ENCODE measurements at places on chromosomes 2 and 18.
A peak's percentile ranks its signal among the peaks of the same experiment; 100 is the strongest.

DNA sequence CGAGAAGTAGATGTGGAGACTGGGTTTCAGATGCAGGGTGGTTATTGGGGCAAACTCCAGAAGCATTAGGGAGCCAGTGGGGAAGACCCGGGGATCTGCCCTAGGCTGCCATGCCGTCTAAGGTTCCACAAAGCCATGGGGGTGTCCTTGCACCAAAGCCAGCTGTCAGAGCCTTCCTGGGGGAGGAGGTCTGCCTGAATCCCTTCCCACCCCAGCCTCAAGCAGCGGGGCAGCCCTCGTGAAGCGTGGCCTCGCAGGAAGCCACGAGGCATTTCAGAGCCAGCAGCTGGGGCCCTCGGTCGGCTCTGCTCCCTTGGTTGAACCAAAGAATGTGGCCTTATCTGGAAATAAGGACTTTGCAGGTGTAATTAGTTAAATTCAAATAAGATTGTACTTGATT is 51.2 kb upstream of the UBE2F start:
- no peak for DNase-seq

GRCh38 chr18:56038171-56039030 is 450.4 kb upstream of the TCF4 start:
- DNase-seq: no peak

DNA sequence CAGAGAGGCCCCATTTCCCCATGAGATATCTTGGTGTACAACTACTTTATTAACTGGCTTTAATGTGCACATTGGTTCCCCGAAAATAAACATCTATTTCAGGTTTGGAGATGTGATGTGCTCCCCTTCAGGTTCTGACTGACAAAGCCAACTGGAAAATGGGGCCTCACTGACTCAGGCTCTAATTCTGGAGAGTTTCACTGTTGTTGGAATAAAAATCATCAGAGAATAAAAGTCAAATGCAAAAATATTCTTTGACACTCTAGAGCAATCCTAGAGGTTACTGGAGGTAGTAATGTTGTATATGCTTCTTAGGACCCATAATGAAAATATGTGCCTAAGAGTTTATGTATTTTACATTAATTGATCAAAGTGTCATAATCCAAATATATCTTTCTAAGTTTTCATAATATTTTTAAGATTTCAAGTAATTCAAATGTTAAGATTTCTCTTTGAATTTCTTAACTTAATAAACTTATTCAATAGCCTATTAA is 189.9 kb upstream of the COL3A1 start:
- no peak for DNase-seq

- DNase-seq: no peak
These were observed 13.3 kb downstream of the SLC66A2 start for GRCh38 chr18:79938196-79938595.

GRCh38 chr2:64374686-64375085 is 79.3 kb upstream of the LGALSL start:
- no peak for DNase-seq

DNA sequence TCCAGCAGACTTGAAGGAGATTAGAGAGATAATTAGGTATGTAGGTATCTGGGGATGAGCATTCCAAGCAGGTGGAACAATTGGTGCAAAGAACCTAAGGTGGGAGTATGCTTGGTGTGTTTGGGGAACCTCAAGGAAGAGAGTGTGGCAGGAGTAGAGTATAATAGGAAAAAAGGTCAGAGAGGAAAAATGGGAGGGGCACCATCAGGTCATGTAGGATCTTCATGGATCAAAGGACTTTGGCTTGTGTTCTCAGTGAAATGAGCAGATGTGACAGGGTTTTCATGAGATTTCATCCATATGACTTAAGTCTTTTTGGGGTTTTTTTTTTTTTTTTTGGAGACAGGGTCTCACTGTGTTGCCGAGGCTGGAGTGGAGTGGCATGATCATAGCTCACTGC is 47.3 kb downstream of the RBBP8 start:
- no peak for DNase-seq

GRCh38 chr2:215767625-215768024 is 245.7 kb downstream of the MREG start:
- DNase-seq: no peak

GRCh38 chr2:226189061-226189460 is 610.6 kb downstream of the IRS1 start:
- DNase-seq: no peak

DNA sequence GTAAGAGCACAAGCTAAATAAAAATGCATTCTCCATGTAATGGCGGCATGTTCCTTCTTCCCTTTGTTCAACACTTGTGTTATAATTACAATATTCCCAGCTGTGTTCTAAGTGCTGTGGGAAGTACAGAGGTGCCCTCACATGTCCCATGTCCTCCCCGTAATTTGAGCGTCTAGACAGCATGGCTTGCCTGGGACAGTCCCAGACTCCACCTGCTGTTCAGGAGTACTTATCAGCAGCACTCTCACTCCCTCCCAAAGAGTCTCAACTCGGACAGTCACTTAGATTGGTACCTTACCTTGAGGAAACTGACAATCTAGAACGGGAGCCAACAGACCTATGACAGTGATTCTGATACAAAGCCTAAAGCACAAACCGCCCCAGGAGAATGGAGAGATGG is 370.5 kb downstream of the EIPR1 start:
- DNase-seq: no peak

GRCh38 chr2:158482594-158482993 is 25.8 kb downstream of the PKP4 start:
- no peak for DNase-seq

DNA sequence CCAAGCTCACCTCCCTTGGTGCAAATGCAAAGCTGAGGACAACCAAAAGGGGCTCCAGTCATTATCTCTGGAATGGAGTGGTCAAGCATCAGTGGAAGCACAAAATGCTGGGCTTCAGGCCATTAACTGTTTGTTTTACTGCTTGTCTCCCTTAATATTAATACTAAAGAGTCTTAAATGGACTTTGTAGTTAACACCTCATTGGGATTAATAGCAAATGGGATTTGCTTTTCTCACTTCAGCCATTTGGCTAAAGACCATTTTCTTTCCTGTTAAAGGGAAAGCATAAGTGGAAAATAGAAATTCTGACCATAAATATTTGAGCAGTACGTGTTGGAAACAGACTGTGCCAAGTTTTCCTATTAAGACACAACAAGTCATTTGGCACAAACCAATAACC is 154.4 kb downstream of the DNER start:
- no peak for DNase-seq

- DNase-seq: no peak
These were observed 339.6 kb downstream of the TRIB2 start for GRCh38 chr2:13056259-13056843.

DNA sequence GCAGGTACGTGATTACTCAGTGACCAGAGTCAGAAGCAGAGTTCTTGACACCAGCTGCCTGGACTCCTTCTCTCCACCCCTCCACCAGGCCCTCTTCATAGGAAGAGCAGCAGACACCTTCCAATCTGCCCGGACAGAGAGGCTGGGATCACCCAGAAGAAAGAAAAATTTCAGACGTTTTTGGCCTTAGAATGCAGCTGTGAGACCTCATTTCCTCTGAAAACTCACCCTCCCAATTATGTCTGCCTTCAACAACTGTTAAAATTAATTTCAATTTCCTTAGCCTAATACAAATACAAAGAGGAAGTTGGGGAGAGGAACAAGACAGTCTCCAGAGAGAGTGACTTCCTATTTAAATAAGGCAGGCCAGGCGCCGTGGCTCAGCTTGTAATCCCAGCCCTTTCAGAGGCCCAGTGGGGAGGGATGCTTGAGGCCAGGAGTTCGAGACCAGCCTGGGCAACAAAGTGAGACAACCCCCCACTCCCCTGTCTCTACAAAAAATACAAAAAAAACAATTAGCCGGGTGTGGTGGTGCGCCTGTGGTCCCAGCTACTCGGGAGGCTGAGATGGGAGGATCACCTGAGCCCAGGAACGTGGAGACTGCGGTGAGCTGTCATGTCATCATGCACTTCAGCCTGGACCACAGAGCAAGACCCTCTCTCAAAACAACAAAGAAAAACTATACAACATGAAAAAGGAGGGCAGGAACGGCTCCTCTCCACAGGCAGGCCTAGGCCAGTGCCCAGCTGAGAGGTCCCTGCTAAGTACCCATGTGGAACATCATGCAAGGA is 1.6 kb downstream of the SLC66A2 start:
- peak; percentile 41 for DNase-seq

DNA sequence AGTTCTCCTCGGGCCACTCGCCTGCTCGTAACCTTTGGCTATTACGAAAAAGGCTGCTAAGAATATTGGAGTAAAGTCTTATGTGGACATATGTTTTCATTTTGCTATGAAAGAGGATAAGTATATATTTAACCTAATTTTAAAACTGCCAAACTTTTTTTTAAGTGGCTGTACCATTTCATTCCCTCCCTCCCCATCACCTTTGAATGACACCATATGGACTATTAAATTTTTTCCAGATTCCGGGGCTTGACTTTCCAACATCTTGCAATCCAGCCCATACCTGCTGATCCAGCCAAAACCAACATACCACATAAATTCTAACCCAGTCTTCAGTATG is 31.5 kb downstream of the REEP1 start:
- DNase-seq: no peak

DNA sequence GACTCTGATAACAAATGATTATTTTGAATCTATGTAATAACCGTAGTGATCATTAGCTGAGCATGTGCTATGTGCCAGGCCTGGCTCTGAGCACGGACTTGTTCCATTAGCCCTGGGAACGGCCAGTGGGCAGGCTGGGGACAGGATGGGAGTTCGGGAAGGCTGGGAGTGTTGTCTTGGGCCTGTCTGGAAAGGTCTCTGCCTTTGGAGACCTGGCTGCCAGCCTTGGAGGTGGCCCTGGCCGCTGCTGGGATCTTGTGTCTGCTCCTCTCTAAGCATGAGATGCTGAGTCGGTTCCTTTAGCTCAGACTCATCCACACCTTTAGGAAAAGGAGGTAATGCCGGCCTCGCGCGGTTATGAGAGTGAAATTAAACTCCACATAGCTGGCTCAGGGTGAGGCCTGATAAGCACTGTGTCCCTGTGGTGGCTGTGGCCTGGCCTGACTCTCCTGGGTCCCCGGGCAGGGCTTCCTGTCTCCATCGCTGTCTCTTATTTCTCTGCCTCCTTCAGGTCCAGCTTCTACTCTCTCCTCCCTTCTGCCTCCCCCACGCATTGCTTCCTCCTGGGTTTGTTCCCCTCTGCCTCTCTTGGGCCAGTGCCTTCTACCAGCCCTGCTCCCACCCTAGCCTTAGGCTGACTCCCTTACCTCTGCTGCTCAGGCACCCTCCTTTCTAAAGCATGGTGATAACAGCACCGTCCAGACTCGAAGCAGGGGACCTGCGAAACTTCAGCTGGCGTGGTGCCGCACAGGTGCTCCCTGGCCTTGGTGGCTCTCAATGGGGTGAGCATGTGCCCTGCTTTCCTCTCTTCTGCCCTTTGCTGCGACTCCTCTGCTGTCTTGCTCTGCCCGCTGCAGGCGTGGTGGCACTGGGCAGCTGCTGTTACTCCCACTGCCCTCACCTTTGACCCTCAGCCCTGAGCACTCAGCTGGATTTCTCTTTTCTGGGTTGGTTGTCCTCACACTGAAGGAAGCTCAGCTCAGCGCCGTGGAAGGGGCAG is 41.8 kb downstream of the NCK2 start:
- no peak for DNase-seq

GRCh38 chr2:88627856-88628570 is 749 bp upstream of the EIF2AK3 start:
- DNase-seq: peak; percentile 75

GRCh38 chr2:64837925-64838641 is 151.1 kb upstream of the SLC1A4 start:
- no peak for DNase-seq

DNA sequence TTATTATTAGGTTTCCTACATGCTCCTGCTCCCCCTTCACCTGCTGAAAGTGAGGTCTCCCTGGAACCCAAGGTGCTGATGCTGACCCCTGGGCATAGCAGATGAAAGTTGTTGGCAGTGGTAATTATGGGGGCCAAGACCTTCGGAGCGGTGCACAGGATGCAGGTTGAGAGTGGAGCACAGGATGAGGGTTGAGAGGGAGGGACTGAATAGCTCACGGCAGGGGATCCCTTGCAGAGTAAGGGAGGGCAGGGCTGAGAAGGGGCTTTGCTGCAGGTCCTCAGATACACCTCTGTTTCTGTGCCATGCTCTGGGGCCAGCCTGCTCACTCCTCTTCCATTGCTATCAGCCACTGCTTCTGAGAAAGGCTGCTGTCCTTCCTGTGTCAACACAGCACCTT is 163.3 kb downstream of the FHOD3 start:
- no peak for DNase-seq

- no peak for DNase-seq
These were observed 32.1 kb downstream of the HJURP start for GRCh38 chr2:233822101-233822771.

DNA sequence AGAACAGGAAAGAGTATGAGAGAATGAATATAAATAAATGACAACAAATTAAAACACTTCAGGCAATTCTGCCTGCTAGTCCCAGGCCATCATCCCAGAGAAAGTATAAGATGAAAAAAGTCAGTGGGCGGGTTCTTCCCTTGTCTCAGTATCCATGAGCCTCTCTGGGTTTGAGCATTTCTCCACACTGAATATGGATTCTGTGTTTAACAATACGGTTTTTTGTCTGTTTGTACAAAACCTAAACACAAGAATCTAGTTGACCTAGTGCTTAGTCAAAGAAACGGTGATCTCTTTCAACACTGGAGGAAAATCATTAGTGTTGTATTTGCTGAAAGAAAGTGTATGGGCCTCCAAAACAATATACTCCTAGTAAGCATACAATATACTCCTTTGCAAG is 10.0 kb downstream of the SUCLG1 start:
- no peak for DNase-seq

DNA sequence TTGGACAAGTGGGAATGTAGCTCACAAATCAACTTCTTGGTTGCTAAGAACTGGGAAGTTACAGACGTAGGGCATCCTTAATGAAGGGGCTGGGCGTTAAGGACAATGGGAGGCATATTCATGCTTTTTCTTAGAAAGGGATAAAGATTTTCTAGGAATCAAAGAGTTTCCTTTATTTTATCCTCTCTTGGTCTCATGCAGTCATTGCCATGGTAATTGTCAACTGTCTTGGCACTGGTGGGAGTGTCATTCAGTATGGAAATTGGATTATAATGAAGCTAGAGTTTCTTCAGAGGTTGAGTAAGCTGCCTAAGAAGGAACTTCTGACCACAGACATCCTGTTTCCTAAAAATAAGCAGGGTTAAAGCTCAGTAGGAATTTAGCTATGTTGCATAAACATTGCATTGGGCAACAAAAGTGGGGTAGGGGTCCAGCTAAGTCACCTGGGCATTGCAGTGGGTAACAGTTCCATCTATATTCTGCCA is 114.0 kb downstream of the LYPD6B start:
- DNase-seq: no peak

All from memory B cell (primary cell).